ENCODE measurements at places on chromosomes 4 and X.

- no peak for DNase-seq
These were observed 41.0 kb upstream of the CPEB2 start for GRCh38 chr4:14961292-14961691.

- DNase-seq = peak; percentile 55
These were observed 785 bp upstream of the EFNB1 start for GRCh38 chrX:68827848-68828624.

DNA sequence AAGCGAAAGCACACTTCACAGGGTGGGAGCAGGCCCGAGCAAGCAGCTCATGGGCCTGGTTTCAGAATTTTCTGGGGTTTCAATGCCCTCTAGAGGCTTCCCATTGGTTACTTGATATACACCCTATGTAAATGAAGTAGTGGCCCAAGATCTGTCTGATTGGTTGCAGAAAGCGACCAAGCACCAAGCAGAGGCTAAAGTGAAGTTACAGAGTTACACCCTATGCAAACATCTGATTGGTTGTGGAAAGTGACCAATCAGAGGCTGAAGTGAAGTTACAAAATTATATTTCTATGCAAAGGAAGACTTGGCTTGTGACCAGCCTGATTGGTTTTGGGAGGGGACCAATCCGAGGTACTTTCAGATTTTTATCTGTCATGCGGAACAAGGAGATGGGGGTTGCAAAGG lies 8.2 kb downstream of the FHIP1A start:
- DNase-seq = no peak

GRCh38 chrX:129759576-129760061 lies 20.1 kb upstream of the SASH3 start:
- no peak for DNase-seq

DNA sequence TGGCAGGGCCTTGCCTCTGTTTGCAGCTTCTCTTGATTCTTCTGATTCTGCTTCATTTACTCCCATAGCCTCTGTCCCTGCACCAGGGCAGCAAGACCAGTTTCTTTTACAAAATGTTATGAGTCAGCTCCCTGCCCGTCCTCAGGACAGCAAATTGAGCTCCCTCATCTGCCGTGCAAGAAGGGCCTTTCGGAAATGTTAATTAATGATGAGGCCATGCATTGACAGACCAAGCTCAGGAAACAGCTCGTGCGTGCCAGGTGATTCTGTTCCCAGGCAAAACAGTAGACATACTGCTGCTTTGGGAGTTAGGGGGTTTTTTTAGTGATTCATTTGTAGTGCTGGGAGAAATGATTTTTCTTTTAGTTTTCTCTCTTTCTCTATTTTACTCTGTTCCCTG lies 231.7 kb downstream of the FBXW7 start:
- DNase-seq = no peak

DNA sequence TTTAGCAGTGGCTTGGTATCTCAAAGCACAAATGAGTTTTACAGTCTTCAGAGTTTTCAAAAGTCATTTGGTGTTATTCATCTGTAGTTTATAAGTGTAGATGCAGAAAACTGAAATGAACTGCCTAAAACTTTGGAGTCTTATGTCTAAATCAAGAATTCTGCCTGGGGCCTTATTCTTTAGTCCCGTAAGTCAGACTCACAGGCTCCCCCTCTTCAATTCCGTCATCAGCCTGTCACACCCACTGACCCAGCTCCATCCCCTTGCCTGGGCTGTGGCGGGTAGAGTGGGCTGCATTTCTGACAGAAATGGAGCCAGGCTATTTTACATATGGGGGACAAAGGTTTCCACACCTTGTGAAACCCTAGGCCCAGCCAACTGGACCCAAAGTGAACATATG lies 44.3 kb downstream of the TSPAN5 start:
- no peak for DNase-seq

DNA sequence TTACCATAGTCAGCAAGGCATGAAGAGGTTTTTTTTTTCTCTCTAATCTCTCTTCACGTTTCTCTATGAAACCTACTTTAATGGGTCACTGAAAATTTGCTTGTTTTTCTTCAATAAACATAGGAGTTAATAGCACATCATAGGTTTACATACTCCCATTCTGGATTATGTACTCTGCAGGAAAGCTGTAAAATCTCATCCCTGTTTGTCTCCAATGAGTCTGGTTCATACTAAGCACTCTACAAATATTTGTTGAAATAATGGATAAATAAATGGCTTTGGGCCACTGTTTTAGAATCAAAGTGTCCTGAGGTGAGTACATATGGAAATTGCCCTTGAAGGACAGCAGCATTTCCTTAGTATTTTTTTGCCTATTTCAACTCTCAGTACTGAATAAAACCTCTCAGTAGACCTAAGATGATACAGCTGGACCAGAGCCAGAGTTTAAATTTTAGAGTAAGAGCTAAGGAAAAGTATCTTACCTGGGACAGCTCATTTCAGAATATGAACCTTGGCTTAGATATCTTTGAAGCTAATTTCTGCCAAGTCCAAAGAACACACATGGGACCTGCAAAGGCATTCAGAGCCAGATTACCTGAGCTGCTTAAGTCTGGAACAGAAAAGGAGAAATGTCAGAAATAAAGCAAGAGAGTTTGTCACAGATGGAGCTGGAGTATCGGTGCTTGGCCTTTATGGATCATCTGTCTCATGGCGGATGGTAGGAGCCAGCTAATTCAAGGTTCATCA lies 34.4 kb downstream of the PF4 start:
- no peak for DNase-seq

DNA sequence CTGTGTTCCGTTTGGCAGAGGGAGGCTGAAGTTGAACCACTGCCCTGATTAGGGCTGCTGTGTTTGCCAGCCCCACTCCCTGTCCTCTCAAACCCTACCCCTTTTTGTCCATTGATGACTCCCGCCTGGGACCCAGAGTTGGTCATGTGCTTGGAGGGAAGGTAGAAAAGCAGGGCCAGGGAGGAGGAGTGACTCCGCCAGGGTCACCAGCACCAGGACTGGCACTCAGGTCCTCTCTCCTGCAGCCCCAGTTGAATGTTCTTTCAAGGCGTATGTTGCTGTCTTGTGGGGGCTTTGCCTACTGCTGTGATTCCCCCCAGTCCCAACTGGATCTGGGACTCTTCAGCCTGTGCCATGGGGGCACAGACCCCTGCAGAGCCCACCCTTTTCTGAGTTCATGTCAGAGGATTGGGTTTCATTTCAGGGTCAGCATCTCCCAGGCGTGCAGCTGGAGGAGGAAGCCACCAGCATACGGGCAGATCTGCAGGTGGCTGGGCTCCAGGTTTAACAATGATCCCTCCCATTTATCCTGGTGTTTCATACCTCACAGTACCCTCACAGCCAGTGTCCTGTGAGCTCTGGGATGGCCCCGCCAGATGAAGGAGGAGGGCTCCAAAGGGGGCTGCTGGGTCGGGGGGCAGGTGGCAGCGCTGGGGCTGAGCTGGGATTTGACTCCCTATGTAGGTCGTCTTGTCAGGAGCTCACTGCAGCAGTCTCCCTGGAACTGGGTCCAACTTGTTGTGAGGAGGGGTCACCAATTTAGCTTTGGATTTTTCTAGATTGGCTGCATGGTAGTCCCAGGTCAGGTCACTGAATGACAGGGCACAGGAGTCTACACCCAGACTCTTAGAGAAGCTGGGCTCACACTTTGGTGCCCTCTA lies 55.7 kb downstream of the MSX1 start:
- no peak for DNase-seq

DNA sequence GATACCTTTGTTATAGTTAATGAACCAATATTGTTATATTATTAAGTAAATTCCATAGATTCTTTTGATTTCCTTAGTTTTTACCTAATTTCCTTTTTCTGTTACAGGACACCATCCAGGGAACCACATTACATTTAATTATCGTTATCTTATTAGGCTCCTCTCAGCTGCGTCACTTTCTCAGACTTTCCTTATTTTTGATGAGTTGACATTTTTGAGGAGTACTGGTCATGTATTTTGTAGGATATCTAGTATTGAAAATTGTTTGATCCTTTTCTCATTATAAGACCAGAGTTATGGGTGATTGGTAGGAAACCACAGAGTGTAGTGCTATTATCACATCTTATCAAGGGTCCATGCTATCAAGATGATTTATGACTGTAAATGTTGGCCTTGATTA lies 319.7 kb downstream of the NKX6-1 start:
- no peak for DNase-seq

DNA sequence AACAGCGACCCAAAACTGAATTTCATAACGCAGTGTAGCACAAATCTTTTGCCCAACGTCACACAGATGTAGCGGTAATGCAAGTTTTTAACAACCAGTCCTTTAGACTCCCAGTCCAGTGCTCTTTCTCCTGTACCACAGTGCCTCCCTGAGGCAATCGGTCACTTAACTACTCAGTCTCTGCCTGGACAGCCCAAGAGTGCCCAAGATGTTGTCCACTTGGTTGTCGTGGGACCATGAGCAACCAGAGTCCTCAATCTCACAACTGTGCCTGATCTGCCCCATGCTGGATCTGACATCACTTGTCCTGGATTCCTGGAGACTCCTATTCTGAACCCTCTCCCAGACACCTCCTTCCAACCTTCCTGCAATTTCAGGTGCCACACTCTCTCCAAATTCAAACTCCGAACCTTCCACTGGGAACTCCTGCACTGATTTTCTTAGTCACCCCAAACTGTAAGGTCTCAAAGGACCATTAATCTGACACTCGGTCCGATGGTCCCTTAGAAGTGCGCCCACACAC lies 702 bp downstream of the MMGT1 start:
- no peak for DNase-seq

DNA sequence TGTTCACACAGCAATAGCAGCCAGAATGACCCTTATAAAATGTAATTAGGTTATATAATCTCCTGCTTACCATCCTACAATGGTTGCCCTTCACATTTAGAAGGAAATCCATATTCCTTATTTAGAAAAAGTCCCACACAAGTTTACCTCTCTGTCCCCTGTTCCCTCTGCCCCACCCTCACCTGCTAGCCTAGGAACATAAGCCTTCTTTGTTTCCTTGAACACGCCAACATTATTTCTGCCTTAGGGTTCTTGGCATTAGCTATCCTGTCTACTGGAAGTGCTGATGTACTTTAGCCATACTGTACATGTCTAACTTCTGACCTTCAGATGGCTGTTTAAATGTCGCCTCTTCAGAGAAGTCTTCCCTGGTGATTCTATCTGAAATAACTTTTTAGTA lies 28.4 kb upstream of the USP53 start:
- no peak for DNase-seq

GRCh38 chr4:168585168-168586091 lies 88.6 kb downstream of the PALLD start:
- no peak for DNase-seq

GRCh38 chr4:40058854-40059253 lies 2.2 kb downstream of the N4BP2 start:
- no peak for DNase-seq

GRCh38 chr4:177671387-177671786 lies 229.2 kb upstream of the AGA start:
- no peak for DNase-seq

GRCh38 chr4:24792552-24792951 lies 2.8 kb upstream of the SOD3 start:
- no peak for DNase-seq

DNA sequence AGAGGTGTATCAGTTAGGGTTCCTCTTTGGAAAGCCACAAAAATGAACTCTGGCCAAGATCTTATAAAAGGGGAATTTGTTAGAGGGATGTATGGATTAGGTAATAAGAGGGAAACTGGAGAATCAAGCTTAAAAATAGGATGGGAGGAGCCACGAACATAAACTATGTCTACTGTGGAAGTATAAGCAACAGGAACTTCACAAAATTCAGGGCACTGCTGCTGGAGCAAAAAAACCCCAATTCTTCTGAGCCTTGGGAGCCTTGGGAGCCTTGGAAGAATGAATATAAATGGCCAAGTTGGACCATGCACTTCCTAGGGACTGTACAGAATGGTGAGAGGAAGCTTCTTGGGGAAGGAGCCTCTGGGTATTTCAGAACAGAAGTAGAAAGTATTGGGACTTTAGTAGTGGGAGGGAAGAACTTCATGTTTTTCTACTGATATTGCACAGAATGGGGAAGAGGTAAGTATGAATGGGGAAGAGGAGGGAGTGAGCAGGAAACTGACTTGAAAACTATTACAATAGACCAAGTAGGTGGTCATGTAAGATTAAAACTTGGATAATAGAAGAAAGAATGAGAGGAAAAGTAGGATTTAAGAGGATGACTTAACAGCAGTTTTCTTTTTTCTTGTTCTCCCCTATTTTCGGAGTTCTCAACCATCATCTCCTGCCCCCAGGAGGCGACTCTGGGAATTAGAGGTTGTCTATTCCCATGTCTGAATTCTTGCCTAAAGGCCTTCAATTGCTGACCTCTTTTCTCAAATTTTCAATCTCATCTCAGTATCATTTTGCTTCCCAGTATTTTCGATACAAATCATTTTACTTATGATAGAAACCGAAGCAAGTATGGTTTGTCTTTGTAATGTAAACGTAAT lies 44.4 kb upstream of the TAPT1 start:
- no peak for DNase-seq

- no peak for DNase-seq
These were observed 8.2 kb downstream of the STX18 start for GRCh38 chr4:4533461-4534169.

DNA sequence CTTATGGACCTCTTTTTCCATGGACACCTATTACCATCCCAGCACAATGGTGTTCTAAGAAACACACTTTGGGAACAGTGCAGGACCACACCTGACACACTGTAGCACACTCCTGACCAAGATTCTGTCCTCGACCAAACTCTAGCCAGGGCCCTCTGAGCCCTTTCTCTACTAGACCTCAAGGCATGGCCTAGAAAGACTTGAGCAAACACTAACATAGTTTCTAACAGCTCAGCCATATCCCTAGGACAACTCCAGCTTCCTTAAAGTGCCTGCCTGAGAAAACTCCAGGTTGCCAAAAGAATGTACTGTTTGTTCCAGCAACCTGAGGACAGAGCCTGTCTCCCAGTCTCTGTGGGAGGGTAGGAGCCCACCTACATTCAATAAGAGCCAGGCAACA lies 48.3 kb downstream of the QDPR start:
- DNase-seq = no peak

DNA sequence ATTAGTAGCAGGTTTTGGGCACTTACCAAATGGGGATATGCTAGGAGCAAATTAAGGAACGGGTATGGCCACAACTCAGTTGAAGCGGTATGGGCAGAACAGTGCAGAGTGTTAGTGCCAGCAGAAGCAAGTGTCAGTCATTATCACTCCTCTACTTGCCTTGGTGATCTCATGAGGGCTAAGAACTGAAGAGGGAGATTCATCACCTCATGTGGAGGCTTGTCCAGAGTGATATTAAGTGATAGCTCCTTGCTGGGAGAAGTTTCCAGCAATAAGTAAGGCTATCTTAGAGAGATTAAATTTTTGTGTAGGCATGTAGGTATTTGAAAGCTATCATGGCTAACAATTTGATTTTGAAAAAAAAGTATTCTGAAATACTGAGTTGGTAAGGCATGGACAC lies 615.4 kb upstream of the SMIM31 start:
- DNase-seq = no peak

DNA sequence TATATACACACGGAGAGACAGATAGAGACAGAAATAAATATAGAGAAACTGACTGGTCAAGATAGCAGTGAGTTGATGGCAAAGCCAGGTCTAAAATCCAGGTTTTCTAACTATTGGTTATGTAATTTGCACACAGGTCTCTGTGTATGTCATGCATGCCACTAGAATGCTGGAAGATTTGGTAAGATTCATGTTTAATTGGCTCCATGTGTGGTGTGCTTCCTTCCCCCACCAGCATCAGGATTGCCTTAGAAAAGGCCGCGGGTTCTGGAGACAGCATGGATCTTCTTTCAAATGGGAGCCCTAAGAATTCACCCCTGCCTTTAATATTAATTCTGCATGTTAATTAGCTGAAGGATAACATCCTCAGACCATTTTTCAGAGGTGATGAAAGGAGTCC lies 31.3 kb downstream of the HAND2 start:
- DNase-seq = no peak

- no peak for DNase-seq
These were observed 33.2 kb upstream of the MAMLD1 start for GRCh38 chrX:150329868-150330267.
